ENCODE measurements at places on chromosomes 5 and 9.

GRCh38 chr5:124477062-124477461 is 269.4 kb downstream of the ZNF608 start:
- ATAC-seq = peak; percentile 98

- no peak for ATAC-seq
Observed at GRCh38 chr5:92713335-92713743, 867.7 kb downstream of the NR2F1-AS1 start.

DNA sequence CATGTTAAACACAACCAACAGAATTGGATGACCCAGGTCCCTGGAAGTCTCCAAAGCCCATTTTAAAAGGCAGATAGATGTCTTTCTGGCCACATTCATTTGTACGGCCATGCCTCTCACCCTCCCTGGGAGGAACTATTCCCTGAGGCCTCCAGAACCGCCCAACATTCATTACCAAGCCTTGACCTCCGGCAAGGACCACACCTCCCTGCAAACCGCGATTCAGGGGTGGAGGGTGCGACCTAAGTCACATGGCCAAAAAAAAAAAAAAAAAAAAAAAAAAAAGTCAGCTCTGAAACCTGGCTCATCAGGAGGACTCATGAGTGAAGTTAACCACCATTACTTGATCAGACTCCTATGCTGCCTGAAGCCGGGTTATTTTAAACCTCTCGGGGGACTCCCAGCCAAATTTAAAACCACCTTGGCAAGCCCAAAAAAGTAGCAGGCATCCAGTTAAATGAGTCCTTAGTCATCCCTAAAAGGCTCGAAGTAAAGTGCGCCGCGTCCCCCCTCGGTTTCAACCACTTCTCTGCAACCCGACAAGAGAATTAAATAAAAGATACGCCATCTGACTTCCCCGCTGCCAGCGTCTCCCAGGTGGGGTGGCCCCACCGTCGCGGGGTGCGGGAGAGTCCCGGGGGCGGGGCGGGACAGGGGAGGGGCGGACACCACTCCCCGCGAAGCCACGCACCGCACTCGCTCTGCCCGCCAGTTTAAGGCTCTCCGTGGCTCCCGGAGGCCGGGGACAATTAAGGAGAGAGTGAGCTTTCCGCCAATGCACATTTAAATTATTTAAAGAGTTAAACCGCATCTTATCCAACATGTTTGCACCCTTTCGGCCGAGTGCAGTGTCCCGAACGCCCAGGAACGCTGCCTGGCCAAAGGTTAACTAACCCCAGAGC is 2.3 kb downstream of the KLF9 start:
- peak; percentile 17 for ATAC-seq

DNA sequence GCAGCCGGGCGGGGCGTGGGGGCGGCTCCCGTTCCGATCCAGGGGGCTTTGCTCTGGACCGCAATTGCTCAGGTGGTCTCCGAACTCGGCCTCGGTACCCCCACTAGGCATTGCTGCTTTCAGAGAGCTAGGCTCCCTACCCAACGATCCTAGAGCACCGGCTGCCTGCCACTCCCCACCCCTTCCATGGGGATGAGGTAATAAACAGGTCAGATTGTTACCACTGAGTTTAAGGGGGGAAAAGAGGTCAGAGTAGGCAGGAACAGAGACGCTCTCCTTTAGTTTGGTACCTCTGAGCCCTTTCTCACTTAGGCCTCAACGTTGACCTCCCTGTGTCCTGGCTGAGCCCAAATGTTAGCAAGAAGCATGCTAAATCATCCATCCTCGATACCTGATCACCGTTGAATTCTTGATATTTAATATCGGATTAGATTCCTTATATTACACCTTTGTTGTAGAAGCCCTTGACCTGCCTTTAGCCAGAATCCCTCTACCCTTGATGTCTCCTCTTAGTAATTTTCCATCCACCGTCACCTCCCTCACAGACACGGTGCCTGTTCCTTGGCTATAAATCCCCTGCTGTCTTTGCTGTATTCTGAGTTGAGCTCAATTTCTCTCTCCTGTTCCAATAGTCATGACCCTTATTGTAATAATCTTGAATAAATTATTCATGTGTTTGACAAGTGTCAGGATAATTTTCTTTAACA is 588 bp upstream of the PLPP1 start:
- ATAC-seq = peak; percentile 39

DNA sequence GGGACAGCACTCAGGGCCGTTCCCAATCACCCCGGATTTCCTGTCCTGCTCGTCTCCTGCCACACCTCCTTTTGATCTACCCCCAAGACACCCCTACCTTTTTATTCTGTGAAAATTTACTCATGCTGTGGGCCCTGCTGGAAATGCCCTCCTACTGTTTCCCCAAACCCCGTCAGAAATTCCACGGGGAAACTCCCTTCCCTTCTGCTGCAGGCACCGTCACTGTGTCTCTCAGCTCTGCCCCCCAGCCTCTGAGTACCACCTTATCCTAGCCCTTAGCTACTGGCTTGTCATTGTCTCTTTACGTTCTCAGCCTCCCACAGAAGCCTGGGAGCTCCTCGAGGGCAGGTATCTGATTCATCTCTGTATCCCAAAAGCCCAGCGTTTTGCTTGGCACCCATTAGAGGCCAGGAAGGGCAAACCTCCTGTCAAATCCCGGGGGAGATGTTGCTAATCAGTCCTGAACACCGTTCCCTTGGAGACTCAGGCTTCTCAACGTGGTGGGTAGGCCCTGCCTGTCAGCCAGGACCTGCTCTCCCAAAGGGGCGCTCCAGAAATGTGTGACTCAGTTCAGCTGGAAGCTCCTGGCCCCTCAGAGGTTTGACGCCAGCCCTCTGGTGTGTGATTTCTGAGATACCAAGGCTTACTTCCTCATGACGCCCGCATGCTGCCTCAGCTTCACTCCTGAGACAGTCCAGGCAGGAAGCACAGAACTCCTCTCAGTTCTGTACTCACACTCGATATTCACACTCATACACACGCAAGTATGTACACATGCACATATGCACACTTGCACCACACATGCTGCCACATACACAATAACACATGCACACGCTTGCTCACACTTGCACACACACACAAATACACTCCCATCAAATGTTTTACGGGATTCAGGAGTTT is 50.7 kb upstream of the GRHPR start:
- ATAC-seq = no peak

GRCh38 chr9:105293408-105293807 is 49.0 kb downstream of the SLC44A1 start:
- no peak for ATAC-seq

DNA sequence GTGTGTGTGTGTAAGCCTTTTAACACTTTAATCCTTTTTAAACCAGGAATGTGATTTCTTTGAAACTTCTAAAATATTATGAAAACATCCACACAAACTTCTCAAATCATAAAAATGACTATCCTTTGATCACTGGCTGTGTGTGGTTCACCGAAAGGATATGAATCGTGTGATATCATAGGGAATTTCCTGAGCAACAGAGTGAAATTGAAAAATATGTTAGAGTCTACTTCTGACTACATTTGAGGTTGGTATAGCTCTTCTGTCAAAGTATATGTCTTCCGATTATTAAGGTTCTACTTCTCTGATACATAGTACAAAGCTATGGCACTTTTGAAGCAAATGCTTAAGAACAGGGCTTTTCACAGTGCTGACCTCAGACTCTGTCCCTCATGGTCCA is 40.3 kb downstream of the RGMB start:
- ATAC-seq = no peak

GRCh38 chr9:22427226-22427880 is 19.3 kb upstream of the DMRTA1 start:
- no peak for ATAC-seq

- no peak for ATAC-seq
Observed at GRCh38 chr5:139167952-139168720, 30.0 kb downstream of the SIL1 start.

- no peak for ATAC-seq
Observed at GRCh38 chr5:169538944-169539343, 44.6 kb upstream of the SPDL1 start.

DNA sequence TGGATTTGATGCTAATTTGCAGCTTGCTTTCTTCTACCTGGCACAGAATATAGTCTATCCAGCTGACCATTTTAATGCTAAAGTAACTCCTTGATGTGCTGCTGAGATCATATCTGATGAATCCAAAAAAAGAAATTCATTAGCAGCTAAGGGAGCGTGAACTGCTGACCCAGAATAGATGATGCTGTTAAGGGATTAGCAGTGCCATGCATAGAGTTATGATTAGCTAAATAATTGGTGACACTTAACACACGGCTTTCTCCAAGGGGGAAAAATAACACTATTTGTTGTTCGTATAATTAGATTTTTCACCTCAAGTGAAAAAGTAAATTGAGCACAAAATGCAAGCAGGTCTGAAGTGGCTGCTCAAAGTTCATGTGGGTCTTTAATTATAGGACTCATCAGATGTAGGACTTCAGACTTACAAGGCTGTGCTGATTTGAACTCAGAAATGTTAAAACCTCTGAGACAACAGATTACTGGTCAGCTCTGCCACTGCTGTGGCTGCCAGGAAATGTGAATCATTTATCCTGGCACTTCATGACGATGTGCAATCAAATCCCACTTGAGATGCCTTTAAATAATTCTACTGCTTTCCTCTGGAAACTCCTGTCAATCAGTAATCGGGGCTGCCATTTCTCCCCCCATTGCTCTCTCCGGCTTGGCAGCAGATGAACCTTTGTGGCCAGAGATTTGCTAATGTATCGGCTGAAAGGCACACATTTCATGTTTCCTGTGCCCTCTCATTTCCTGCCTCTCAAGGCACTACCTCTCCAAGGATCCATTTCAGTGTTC is 291.6 kb upstream of the C9orf72 start:
- peak; percentile 90 for ATAC-seq

GRCh38 chr9:94952565-94953373 is 226.3 kb downstream of the AOPEP start:
- no peak for ATAC-seq

GRCh38 chr5:5422819-5423515 is 490 bp downstream of the ICE1 start:
- no peak for ATAC-seq

GRCh38 chr5:132101385-132101880 is 27.8 kb downstream of the CSF2 start:
- no peak for ATAC-seq

DNA sequence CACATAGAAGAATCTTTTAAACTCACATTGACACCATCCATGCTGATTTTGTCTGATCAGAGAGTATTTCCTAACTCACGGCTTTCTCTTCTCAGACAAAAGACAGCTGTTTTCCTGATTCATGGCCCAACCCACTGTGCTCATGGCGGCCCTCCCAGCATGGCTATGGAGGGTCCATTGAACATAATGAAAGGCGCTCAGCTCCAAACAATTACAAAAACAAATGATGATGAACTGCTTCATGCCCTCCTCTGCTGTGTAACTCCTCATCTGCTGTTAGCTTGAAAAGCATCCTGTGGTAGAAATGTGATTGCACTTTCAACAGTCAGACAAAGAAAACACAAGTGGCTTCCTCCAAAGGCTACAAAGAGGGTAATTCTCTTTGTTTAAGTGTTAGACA is 673.8 kb downstream of the PRELID2 start:
- peak; percentile 98 for ATAC-seq

- ATAC-seq = no peak
Observed at GRCh38 chr9:297104-297972, 82.7 kb downstream of the DOCK8 start.

- no peak for ATAC-seq
Observed at GRCh38 chr5:176500511-176500910, 36.7 kb downstream of the RNF44 start.

DNA sequence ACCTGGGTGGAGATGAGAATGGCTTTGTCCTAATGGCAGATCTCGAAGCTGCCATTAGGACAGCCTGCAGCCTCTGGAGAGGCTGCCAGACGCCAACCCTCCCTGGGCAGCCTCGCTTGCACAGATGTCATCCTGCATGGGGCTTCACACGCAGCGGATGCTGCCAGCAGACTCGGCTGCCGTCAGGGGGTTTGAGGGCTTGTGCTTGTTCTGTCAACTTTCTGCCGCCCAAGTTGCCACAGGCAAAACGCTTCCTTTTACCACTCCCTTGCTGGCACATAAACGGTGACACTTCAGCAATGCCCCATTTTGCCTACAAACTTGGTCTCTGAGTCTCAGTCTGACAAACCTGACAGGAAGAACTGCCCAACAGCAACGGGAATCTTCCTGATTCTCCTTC is 24.7 kb downstream of the DAP start:
- no peak for ATAC-seq

GRCh38 chr5:76788362-76788761 is 30.5 kb upstream of the F2RL1 start:
- no peak for ATAC-seq

- no peak for ATAC-seq
Observed at GRCh38 chr5:63794296-63794695, 167.9 kb downstream of the HTR1A start.

DNA sequence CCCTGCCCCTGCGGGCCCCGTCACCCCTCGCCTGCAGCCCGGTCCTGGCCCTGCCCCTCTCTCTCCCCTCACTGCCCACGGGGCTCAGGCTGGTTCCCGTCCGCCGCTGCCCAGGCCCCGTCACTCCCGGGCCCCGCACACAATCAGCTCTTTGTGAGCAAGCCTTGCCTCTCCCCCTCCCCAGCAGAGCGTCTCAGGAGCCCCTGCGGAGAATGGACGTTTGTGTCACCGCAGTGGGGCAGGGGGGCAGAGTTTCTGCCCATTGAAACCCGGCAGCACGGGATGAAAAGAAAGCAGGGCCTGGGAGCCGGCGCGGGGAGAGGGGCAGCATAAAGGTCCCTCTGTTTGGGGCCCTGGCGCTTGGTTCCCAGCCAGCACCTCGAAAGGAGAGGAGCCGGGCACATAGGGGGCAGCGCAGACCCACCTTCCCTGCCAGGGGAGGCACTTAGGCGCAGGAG is 13.5 kb upstream of the NUP214 start:
- ATAC-seq = peak; percentile 89

- ATAC-seq = no peak
Observed at GRCh38 chr9:122190597-122191381, 31.1 kb downstream of the MORN5 start.
